ENCODE measurements at places on chromosomes 12 and 14. TPM values are rescaled to one million over a fixed set of nuclear protein-coding genes. Genes with fewer than 3 reads are reported as not detected.
A peak's percentile ranks its signal among the peaks of the same experiment; 100 is the strongest.

PMEL gene
- 0.37 TPM for total RNA-seq

LALBA gene
- not detected for total RNA-seq

VPS29 gene
- 145 TPM for total RNA-seq

FAM177A1 gene
- 37.1 TPM for total RNA-seq

PLD4 gene
- not detected for total RNA-seq

- no peaks in the 10 kb centered on the region for H3K4me1 ChIP-seq
- no peak for DNase-seq
- no peaks in the 10 kb centered on the region for H3K27me3 ChIP-seq
- H3K36me3 ChIP-seq: no peaks in the 10 kb centered on the region
- H3K4me3 ChIP-seq: no peak overlapping the region
Observed at GRCh38 chr14:84025106-84026012, 1504.6 kb upstream of the FLRT2 start.

DNA sequence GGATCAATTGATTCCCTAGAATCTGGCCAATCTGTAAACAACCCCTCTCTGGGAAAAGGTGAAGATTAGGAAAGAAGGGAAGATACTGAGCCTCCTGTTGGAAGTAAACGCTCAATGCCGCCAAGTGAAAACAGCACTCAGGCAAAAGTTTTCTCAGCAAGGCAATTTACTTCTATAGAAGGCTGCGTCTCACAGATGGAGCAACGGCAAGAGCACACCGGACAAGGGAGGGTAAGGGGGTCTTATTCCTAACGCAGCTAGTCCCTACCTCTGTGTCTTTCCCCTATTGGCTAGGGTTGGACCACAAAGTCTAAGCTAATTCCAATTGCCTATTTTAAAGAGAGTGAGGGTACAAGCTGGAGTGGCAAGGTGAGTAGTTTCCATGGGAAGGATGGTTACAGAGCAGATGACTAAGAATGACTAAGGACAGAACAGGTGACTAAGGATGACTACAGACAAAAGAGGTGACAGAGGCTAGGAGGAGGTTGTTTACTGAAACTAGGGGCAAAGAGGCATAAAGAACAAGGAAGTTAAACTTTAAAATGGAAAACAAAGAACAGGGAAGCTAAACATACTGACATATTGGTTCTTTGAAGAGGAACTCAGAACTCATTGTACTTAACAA is 5.6 kb upstream of the TTC9 start:
- H3K4me3 ChIP-seq: no peak overlapping the region
- peaks cover 23% of the 10 kb centered on the region for H3K4me1 ChIP-seq
- no peaks in the 10 kb centered on the region for H3K36me3 ChIP-seq
- H3K27me3 ChIP-seq: no peaks in the 10 kb centered on the region
- no peak for DNase-seq
- no peak overlapping the region for H3K27ac ChIP-seq

DNA sequence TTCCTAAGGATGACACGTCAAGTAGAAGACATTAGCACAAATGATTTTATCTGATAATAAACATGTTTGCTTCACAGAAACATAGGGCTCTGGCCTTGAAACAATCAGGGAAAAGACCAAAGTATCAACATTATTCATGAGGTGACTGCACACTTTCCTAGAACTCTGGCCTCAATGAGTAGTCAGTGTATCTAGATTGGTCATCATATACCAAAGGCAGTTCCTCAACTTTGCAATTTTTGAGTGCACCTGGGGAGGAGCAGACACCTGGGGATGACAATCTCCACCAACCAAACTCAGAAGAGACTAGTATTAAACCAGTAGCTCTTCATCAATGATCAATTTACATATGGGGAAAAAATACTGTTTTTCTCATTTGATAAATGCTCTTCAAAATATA is 4.5 kb downstream of the EDDM3A start:
- H3K4me1 ChIP-seq: no peaks in the 10 kb centered on the region
- H3K27me3 ChIP-seq: peaks cover 4% of the 10 kb centered on the region
- no peak for DNase-seq
- H3K4me3 ChIP-seq: no peak overlapping the region

GRCh38 chr12:11014234-11014633 is 8.2 kb downstream of the TAS2R19 start:
- no peak overlapping the region for H3K27ac ChIP-seq
- no peaks in the 10 kb centered on the region for H3K27me3 ChIP-seq
- H3K4me3 ChIP-seq: no peak overlapping the region
- H3K36me3 ChIP-seq: peaks cover 18% of the 10 kb centered on the region

DNA sequence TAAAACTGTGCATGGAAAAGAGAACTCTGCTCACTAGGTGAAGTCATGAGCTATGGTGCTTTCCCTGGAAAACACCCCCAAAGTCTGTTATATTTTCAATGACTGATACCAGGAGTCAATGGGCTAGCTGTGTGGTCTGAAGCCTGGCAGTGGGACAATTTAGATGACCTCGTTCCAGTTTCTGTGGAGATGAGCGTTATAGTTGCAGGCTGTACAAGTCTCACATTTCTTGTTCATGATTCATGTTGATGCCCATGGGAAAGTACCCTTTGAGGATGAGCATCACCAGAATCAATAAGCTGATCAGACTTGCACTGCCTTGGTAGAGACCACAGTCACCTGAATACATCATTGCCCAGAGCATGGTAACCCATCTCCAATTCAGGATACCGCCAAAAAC is 70.7 kb downstream of the NOVA1 start:
- no peaks in the 10 kb centered on the region for H3K36me3 ChIP-seq
- H3K27me3 ChIP-seq: no peaks in the 10 kb centered on the region
- H3K4me1 ChIP-seq: no peaks in the 10 kb centered on the region
- no peak overlapping the region for H3K4me3 ChIP-seq
- DNase-seq: no peak

DNA sequence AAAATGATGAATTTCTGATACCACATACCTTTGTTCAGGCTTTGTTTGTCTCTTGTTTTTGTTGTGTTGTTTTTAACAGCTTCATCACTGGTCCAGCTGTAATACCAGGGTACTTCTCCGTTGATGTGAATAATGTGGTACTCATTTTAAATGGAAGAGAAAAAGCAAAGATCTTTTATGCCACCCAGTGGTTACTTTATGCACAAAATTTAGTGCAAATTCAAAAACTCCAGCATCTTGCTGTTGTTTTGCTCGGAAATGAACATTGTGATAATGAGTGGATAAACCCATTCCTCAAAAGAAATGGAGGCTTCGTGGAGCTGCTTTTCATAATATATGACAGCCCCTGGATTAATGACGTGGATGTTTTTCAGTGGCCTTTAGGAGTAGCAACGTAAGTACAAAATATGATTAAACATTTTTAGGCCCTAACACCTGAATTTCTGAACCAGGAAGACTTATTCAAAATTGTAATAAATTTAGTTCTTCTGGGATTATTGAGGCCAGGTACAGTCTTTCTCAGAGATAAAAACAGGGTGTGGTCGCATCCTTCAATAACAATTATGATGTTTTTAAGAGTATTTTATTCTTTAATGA is 22.4 kb downstream of the RXYLT1 start:
- no peak overlapping the region for H3K4me3 ChIP-seq
- no peaks in the 10 kb centered on the region for H3K27me3 ChIP-seq

DNA sequence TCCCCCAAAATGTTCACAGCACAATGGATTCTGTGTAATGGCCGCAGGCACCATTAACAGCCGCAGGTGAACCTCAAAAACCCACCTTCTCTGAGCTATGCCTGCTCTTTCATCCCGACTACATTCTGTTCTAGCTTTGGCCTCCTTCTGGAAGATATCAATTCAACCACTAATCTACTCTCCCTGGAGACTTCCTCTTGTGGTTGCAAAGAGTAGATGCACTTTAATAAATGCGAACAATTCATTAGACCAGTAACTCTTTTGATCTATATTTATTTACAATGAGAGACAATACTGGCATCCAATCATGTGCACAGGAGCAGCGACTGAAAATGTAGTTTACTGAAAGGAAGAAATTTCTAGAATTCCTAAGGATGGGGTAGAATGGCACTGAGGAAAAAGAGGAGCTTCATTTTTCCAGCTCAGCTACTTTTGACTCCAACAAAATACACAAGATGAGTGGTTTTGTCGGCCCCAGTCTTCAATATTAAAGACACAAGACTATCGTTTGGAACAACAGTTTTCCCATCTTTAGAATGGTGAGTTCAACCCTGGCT is 5.3 kb downstream of the GRIN2B start:
- H3K27me3 ChIP-seq: peaks cover 26% of the 10 kb centered on the region
- no peak for DNase-seq
- H3K27ac ChIP-seq: no peak overlapping the region

DNA sequence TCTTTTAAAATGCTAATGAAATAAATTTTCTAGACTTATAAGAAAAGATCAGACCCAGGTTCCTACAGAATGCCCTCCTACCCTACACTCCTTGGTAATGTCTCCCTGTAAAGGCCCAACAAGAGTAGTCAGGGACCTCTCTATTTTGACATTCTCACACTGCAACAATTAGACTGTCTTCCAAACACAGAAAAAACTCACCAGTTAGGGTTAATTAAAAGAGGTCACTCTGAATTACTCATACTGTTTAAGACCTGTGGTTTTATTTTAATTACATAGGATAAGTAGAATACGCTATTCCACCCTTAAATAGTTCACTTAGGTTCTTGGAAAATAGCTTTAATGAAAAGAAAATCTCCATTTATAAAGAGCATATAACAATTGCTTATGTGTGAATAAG is 142.4 kb downstream of the ITPR2 start:
- H3K4me1 ChIP-seq: no peaks in the 10 kb centered on the region
- H3K27ac ChIP-seq: no peak overlapping the region
- H3K27me3 ChIP-seq: no peaks in the 10 kb centered on the region
- H3K36me3 ChIP-seq: peaks cover 27% of the 10 kb centered on the region
- H3K4me3 ChIP-seq: no peak overlapping the region
- DNase-seq: no peak

GRCh38 chr12:120851444-120851843 is 52.7 kb downstream of the SPPL3 start:
- no peak overlapping the region for H3K4me3 ChIP-seq
- no peaks in the 10 kb centered on the region for H3K27me3 ChIP-seq
- peaks cover 52% of the 10 kb centered on the region for H3K4me1 ChIP-seq
- no peak for DNase-seq

- no peaks in the 10 kb centered on the region for H3K4me1 ChIP-seq
- no peaks in the 10 kb centered on the region for H3K36me3 ChIP-seq
- H3K4me3 ChIP-seq: no peak overlapping the region
Observed at GRCh38 chr12:101216810-101217209, 6.8 kb upstream of the SLC5A8 start.

GRCh38 chr12:132502149-132502881 is 12.4 kb downstream of the FBRSL1 start:
- no peaks in the 10 kb centered on the region for H3K27me3 ChIP-seq
- no peak overlapping the region for H3K27ac ChIP-seq
- H3K36me3 ChIP-seq: no peaks in the 10 kb centered on the region
- H3K4me1 ChIP-seq: peaks cover 34% of the 10 kb centered on the region
- no peak overlapping the region for H3K4me3 ChIP-seq

- peaks cover 25% of the 10 kb centered on the region for H3K36me3 ChIP-seq
- H3K27ac ChIP-seq: no peak overlapping the region
- no peak for DNase-seq
- peak overlapping the region; percentile 66 for H3K4me3 ChIP-seq
Observed at GRCh38 chr12:121918679-121919038, 267 bp downstream of the CFAP251 start.

- DNase-seq: no peak
- H3K27me3 ChIP-seq: peaks cover 5% of the 10 kb centered on the region
- no peaks in the 10 kb centered on the region for H3K4me1 ChIP-seq
- no peak overlapping the region for H3K4me3 ChIP-seq
- H3K36me3 ChIP-seq: no peaks in the 10 kb centered on the region
Observed at GRCh38 chr12:81726634-81727033, 32.5 kb downstream of the PPFIA2 start.
